T-cell (primary cell): ENCODE measurements at places on chromosomes 2 and 18.

GRCh38 chr18:7601246-7601615 lies 34.1 kb downstream of the PTPRM start:
- no peak overlapping the region for H3K27ac ChIP-seq
- peaks cover 3% of the 10 kb centered on the region for H3K4me1 ChIP-seq
- no peaks in the 10 kb centered on the region for H3K27me3 ChIP-seq
- no peak for DNase-seq
- no peaks in the 10 kb centered on the region for H3K36me3 ChIP-seq

DNA sequence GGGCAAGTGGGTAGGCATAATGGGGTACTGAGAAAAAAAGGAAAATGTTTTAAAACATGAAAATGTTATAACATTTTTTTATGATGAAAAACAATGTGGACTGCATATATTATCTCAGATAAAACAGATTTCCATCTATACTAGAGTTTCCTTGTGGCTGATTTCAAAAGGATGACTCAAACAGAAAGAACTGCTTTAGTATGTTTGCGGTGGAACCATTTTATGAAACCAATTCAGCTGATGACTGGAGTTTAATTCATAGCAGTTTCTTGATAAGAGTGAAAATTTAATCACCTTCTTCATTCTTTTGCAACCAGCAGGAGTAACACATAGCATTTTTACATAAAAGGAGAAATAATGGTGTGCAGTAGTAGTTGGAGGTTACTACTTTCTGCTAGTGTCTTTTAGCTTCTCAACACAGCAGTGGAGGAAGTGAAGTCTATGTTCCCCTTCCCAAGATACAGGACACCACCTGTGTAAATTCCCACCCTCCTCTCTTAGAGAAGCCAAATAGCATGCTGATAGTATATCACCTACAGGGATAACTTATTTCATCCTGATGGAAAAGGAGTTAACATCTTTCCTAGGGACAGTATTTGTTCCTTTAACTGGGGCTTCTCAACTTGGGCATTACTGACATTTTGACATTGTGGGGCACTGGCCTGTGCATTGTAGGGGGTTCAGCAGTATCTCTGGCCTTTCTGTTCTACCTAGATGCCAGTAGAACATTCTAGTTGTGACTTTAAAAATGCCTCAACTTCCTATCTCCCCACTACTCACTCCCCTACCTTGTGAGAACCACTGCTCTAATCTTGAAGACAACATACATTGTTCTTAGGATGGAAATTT lies 29.9 kb downstream of the PELI1 start:
- H3K36me3 ChIP-seq: no peaks in the 10 kb centered on the region
- H3K27ac ChIP-seq: peak overlapping the region; percentile 28
- H3K27me3 ChIP-seq: no peaks in the 10 kb centered on the region

DNA sequence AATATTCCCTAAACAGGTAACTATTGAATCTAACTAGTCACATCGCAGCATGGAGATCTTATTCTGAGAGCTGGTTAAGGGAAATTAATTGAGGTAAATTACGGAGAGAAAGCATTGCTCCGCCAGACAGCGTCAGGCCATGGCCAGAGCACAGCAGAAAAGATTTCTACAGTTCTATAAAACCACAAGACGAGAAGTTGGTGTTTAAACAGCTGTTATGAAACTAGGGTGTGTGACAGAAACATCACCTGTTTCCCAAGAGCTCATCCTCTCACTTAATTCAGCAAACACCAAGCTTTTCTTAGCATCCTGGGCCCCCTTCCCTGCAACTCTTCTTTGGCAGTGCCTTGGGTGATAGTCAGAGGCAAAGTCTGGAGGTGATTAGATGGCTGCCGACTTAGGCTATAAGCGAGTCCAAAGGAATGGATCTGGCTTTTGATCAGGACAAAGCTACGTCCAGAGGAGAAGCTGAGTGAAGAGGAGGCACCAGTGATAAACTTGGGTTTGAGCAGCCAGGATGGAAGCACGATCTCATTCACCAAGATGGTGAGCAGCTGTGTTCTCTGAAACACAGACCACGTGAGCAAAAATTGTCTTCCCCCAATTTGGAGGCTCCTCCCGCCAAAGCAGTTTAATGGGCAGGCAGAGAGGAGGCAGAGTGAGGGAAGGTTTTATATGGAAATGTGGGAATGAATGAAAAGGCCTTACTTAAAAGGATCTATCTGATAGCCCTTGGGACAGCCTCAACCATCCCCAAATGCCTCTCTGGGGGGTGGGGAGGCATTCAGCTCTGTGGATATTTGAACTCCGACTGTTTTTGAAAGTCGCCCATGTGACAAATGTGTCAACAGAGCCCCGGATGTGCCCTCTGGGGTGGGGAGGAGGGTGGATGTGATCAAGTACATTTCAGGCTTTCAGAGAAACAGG lies 57.8 kb downstream of the PKDCC start:
- H3K27me3 ChIP-seq: no peaks in the 10 kb centered on the region
- H3K4me1 ChIP-seq: peaks cover 82% of the 10 kb centered on the region
- H3K4me3 ChIP-seq: peak overlapping the region; percentile 38
- no peaks in the 10 kb centered on the region for H3K36me3 ChIP-seq

DNA sequence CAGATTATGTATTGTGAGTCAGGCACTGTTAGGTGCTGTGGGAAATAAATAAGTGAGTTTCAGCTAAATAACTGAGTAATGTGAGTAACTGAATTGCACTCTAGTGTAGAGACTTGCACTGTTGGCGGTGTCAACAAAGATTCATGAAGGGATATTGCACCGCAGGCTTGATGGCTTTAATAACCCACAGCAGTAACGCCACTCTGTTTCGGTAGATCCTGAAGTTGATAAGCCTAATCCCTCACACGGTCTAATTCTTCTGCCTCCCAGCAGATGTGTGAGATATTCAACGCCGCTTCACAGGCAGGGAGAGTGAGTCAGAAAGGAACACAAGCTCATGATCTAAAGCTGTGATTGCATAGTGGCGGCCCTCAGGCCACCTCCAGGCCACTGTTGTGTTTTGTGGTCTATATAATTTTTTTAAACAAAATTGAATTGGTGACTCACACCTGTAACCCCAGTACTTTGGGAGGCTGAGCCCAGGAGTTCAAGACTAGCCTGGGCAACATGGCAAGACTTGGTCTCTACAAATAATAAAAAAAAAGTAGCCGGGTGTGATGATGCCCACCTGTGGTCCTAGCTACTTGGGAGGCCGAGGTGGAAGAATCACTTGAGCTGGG lies 94.3 kb downstream of the LIPG start:
- H3K27ac ChIP-seq: no peak overlapping the region
- H3K36me3 ChIP-seq: no peaks in the 10 kb centered on the region
- H3K4me1 ChIP-seq: no peaks in the 10 kb centered on the region
- no peak for DNase-seq

DNA sequence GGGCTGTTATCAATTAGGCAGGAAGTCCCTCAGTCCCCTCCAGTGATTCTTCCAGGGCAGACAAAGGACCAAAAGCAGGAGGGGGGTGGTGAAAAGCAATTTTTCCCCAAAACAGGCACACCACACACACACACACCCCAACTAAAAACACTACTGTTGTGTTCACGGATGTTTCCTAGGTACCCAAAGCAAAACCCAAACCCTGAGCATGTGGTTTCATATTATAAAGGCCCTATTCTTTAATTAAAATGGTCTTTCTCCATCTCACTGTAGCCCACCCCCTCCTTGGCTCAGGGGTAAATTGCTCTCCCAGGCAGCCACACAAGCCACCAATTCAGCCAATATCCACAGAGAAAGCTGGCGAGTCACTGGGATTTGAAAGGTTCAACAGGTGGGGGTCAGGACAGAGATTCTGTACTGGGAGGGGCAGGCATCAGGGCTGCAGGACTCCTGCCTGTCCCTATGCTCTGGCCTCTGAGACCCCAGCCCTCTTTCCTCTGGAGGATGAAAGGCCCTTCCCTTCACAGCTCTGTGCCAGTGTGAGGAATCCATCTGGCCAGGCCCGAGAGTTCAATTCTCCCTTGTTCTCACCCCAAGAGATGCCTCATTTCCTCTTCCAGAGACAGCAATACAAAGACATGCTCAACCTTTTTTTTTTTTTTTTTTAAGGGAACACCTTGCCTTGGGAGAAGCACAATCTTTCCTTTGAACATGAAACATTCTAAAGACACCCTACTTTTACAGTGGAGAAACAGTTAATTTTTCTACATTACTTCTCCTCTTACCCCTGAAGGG lies 43.6 kb downstream of the SPRED2 start:
- no peak overlapping the region for H3K27ac ChIP-seq
- DNase-seq: no peak
- no peaks in the 10 kb centered on the region for H3K27me3 ChIP-seq
- peaks cover 5% of the 10 kb centered on the region for H3K4me1 ChIP-seq

DNA sequence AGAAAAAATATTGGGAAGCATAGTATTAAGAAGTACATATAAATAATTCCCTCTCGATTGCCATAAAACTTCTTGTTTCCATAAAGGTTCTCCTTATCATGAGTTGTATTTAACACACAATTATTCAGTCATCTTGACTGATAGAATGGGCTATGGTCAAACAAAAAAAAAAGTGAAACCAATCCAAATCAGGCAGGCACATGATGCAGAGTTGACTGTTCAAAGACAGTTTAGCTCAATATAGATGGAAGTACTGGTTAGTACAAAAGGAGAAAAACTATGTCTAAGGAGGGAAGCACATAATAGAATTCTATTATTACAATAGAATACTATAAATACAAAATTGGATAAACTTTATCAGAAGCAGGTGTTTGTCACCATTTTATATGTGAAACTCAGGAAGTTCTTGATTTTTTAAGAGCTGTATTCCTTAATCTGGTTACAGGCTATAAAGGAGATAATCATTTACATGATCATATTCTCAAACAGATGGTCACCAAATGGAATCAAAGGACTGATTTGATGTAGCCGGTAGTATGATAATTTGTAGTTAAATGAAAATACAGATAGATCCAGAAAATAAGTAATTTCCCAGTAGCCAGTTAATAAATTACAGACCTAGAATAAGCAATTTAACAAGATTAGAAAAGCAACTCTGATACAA lies 18.2 kb upstream of the CALCRL start:
- H3K36me3 ChIP-seq: no peaks in the 10 kb centered on the region
- no peaks in the 10 kb centered on the region for H3K4me1 ChIP-seq
- no peak for DNase-seq
- H3K27me3 ChIP-seq: no peaks in the 10 kb centered on the region
- no peak overlapping the region for H3K27ac ChIP-seq
- H3K4me3 ChIP-seq: no peak overlapping the region

DNA sequence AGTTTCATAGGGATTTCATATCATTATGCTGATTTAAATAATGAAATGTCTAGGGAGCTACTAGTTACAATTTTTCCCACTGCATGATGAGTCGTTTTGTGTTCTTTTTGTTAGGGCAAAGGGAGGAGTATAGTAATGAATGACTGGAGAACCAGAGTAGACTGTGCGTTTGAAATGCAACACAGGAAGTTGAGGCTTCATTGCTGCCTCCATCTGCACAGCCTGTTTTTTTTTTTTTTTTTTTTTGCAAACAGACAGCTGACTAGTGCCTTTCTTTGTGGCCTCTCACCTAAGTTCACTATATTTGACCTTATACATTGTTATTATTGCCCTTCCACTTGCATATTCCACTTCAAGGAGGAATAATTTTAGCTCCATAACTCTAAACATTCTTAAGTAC lies 286.7 kb upstream of the LRRTM1 start:
- H3K27me3 ChIP-seq: no peaks in the 10 kb centered on the region
- H3K4me1 ChIP-seq: no peaks in the 10 kb centered on the region
- no peaks in the 10 kb centered on the region for H3K36me3 ChIP-seq
- DNase-seq: no peak
